Tibial artery (tissue), 4 donors: ENCODE measurements at places on chromosomes 16 and 17.

DNA sequence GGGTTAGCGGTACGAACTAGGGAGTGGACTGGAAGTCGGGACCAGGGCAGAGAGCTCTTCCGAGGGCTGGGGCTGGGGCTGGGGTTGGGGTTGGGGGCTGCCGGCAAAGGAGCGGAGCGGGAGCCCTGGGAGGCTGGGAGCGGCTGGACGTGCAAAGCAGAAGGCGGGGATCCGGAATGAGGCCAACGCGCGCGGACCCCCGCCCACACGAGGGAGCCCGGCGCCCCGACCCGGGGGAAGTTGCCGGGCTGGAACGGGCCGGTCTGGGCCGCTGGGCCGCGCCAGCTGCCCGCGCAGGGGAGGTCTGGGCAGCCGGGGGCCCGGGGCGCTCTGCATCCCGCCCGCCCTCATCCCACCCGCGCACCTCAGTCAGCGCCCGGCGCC, 323 bp downstream of the ST3GAL2 start:
- DNase-seq = no peak

- DNase-seq = no peak
Measured at GRCh38 chr16:53052519-53053501, at the start of gene CHD9NB. Gene CHD9NB, minus strand, starts transcription at chr16:53052897. Its CDS starts 8,739 bp downstream, at chr16:53044158.

- DNase-seq = peak; percentile 51
Measured at GRCh38 chr17:28916302-28916934, 13.5 kb upstream of the DHRS13 start.

GRCh38 chr17:75110234-75110937, 617 bp downstream of the ARMC7 start:
- no peak for DNase-seq

GRCh38 chr16:69520413-69520799, 45.4 kb upstream of the NFAT5 start:
- no peak for DNase-seq

DNA sequence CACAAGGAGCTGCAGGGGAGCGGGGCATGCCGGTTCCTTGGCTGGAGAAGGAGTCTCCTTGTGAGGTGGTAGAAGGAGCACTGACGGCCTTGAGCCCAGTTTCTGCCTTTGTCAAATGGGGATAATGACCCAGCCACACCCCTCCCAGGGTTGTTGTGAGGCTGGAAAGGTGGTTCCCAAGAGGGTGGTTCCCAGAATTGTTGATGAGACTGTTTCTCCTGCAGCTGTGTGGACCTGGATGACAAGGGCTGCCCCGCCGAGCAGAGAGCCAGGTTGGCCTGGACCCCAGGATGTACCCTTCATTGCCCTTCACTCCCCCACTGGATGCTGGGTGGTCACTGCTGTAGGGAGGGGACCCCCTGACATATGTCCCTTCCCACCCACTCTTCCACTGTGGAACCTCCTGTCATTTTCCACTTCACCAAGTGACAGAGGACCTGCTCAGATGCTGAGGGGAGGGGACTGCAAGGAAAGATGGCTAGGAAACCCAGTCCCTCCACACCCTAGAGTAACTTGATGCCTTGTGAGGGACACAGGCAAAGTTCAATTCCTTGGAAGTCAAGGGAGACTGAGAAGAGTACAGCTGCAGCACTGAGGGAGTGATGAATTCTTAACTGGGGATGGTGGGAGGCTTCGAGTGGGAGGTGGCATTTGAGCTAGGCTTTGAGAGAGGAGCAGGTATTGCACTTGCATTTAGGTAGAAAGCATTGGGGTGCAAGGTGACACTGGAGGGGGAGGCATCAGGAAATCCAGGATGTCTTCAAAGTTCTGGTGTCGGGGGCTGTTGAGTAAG, 10.6 kb downstream of the MIEN1 start:
- no peak for DNase-seq

DNA sequence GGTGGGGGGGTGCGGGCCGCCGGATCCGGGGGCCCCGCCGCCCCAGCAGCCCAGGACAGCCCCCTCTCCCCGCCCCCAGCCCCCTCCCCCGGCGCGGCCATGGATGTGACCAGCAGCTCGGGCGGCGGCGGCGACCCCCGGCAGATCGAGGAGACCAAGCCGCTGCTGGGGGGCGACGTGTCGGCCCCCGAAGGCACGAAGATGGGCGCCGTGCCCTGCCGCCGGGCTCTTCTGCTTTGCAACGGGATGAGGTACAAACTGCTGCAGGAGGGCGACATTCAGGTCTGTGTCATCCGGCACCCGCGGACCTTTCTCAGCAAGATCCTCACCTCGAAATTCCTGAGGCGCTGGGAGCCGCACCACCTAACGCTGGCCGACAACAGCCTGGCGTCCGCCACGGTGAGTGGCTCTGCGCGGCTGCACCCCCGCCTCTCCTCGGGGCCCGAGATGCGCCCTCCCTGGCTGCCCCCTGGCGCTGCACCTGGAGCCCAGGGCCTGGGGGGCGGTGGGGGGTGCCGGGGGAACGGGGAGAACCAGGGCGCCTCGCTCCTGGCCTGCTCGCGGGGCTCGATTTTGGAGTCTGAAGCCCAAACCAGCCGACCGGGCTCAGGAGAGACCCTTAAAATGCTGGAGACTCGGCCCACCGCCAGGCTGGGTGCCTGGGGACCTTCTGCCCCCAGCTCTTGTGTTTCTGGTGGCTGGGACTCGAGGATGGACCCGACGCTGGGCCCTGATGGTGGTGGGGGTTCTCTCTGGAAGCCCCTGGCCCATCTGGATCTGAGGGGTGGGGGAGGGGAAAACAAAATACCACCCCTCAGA, 744 bp downstream of the CMIP start:
- no peak for DNase-seq

DNA sequence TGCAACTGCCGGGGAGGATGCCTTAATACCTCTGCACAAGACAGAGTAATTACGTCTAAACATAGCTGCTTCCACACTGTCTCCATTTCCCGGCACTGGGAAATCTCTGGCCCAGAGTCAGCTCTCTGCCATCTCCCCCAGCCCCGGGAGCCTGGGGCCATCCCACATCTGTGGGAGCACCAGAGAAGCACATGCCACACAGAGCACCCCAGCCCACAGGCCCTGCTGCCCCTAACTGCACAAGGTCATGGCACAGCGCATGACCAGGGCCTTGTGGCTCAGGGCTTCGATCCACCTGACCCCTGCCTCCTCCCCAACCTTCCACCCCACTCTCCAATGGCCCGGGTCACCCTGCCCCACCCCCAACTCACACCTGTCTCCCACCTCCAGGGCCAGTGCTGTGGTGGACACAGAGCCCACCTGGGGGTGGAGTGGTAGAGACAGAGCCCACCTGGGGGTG, 36.6 kb upstream of the RBFOX3 start:
- no peak for DNase-seq

- no peak for DNase-seq
Measured at GRCh38 chr17:64386412-64387144, 4.1 kb downstream of the PECAM1 start.

- no peak for DNase-seq
Measured at GRCh38 chr17:70901870-70902269, 732.5 kb downstream of the KCNJ2 start.

GRCh38 chr17:7408863-7409262, 1.2 kb downstream of the NLGN2 start:
- DNase-seq = no peak

DNA sequence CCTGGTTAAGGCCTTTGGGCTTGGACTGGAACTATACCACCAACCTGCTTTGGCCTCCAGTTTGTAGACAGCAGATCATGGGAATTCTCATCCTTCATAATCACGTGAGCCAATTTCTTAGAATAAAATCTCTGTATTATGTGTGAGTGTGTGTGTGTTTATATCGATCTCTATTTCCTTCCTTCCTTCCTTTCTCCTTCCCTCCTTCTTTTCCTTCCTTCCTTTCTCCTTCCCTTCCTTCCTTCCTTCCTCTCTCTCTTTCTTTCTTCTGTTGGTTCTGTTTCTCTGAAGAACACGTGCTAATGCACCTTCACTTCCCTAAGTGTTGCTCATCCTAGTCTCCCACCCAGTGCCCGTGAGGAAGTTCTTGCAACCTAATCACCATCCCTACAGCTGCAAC, 35.5 kb upstream of the PHB1 start:
- no peak for DNase-seq

DNA sequence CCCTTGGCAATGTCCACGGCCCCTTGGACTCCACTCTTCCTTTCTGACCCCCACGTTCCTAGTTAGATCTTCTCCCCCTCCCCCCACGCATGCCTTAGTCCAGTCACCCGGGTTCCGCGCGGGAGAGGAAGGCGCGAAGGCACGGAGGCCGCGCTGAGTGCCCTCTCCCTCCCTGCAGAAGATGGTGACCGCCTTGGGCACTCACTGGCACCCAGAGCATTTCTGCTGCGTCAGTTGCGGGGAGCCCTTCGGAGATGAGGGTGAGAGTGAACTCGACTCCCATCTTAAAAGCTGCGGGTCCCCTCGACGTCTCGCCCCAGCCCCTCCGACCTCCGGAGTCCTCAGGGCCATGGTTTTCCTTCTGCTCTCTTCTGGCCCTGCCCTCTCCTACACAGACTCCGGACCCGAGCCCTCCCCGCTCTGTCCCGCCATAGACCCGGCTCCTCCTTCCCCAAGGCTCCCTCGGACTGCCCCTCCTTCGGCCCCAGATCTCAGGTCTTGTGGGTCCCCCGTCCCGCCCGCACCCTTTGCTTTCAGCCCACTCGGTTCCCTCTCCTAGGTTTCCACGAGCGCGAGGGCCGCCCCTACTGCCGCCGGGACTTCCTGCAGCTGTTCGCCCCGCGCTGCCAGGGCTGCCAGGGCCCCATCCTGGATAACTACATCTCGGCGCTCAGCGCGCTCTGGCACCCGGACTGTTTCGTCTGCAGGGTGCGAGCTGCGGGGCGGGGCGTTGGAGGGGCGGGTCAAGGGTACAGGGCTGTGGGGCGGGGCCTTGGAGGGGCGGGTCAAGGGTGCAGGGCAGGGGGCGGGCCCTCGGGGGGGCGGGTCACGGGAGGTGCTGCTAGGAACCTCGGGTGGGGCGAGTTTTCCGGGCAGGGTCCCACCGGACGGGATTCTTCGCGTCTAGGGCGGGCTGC, 4.6 kb downstream of the TGFB1I1 start:
- peak; percentile 74 for DNase-seq

- no peak for DNase-seq
Measured at GRCh38 chr16:8548166-8548565, 42.1 kb downstream of the TMEM114 start.

DNA sequence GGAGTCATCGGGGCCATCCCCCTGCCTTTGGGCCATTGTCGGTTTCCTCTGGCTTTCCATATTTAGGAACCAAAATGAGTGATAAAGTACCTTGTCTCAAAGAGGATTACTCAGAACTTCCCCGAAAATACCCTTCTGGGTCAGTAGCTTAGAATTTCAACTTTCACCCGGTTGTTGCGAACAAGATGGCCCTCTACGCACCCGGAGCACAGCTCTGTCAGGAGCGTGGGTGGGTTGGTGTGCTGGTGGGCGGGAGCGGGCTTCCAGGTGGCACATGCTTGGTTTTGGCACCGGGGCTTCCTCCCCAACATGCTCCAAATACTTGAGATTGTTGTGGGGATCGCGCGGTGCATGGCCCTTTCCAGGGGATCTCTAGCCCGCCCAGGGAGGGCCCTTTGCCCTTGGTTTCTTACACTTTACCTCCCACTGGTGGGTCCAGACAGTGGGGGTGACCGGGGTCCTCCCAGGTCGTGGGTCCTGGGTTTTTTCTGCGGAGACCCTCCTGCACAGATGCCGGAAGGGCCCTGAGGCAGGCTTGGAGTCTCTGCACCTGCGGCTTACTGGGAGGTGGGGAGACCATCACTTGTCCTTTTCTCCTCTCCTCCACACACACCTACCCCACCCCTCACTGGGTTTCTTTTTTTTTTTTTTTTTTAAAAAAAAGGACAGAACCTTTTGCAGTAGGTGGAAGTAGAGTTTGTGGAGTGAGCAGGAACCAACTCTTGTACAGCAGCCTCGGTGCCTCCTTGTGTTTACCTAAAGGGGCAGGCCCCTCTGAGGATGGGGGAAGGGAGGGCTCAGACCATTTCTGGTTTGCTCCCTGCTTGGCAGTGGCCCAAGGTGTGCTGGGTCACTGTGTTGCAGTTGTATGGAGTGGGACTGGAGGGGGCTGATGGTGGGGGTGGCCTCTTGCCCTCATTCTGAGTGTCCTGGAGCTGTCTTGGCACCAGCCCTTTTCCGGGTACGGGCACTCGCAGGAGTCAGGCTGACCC, 142.1 kb downstream of the SEC14L1 start:
- DNase-seq = no peak

DNA sequence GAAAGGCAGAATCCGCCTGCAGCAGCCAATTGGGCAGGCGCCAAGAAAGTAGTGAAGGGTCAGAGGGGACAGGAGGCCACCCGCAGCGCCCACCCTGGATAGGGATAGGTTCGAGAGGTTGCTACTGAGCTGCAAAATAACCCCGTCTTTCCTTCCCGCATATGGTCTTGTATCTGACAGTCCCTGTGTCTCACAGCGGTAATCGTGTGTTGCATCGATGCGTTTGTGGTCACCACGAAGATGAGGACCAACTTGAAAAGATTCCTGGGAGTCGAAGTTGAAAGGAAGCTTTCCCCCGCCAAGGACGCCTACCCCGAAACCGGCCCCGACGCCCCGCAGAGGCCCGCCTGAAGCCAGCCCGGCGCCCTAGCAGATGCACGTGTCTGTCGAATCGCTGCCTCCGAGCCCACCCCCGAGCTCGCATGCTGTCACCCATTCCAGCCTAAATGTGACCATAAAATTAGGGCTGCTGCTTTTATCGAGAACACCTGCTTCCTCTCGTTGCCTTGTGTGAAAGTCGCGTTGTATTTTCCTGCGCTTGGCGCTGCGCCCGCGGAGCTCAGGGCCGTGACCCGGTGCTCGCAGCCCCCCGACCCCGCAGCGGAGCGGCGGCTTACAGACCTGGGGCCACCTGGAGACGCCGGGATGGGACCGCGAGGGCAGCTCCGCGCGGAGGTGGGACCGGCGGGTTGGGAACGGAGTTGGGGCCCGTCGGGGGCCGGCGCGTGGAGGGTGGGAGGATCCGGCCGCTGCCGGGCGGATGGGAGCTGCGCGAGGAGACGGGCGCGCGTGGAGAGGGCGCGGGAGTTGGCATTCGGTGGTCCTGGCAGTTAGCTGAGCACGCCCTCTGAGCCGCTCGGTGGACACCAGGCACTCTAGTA, at the start of gene CMTM2:
Gene CMTM2, plus strand, starts transcription at position 813 of the 881 bp plus-strand sequence. CDS start 145 bp downstream, outside the sequence.
- DNase-seq = no peak

- DNase-seq = no peak
Measured at GRCh38 chr16:54116124-54116655, 170.4 kb downstream of the IRX3 start.

DNA sequence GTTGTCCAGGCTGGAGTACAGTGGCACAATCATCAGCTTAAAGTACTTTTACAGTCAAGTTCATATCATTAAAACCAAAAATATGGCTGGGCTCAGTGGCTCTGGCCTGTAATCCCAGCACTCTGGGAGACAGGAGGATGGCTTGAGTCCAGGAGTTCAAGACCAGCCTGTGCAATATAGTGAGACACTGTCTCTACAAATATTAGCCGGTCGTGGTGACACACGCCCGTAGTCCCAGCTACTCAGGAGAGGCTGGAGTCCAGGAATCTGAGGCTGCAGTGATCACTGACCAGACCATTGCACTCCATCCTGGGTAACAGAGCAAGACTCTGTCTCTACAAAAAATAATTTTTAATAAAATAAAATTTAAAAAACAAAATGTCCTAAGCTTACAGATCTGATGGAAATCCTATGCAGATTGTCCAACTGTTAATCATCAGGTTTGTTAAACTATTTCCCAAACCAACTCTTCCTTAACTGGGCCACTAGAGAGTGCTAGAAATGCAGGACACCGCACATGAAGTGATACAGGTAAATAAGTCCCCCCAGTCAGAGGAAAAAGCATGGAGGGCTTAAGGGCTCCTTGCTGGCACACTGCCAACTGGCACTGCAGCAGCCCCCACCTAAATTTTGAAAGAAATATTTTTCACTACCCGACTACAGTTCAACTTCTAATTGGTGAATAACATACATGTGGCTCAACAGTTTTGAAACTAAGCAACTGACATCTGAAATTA, 2.8 kb downstream of the USP22 start:
- DNase-seq = no peak
